ENCODE measurements at places on chromosomes 4 and X.
A peak's percentile ranks its signal among the peaks of the same experiment; 100 is the strongest.

DNA sequence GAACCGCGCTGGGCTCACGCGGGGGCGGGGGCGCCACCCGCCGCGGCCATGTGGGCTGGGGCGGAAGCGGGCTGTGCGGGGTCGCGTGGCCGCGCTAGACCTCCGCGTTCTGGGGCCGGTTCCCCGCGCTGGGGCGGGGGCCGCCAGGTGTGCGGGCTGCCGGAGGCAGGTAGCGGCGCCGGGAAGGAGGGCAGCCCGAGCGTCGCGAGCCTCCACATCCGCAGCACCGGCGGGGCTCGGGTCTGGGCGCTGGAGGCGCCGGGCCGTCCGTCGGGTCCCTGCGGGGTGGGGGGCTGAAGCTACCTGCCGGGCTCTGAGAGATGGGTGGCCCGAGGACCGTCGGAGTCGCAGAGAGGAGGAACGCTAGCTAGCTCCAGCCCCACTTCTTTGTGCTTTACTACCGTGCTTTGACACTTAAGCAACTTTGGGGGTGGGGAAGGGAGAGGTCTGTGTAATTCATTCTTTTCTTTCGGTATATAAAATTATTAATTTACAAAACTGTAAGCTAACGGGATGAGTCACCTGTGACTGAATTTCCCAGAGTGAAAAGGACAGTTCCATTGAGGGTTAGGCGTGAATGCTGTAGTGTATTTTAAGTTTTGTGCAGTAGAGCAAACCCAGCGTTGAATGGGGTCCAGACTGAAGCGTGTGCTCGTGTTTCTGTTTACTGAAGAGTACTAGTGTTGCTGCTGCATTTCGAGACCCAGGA, 689 bp downstream of the METAP1 start:
- peak; percentile 15 for DNase-seq

GRCh38 chrX:117407449-117408150, 709.0 kb downstream of the KLHL13 start:
- peak; percentile 6 for DNase-seq

- DNase-seq = no peak
Observed at GRCh38 chrX:19195243-19195610, 73.0 kb upstream of the ADGRG2 start.

DNA sequence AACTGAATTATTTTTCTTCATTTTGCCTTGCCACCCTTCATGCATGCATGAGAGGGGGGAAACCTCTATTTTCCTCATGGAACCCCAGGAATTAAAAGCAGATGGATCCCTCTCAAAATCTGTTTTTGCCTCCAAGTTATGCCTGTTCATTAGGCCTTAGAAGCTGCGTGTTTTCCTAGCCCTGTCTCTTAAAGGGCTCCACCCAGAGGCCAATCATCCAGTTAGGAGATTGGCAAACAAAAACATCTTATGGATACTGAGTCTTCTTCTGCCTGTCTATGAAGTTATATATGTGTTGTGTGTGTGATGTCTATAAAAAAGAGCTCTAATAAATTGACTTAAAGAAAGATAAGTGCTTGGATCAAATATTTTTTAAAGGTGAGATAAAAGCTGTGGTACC, 142.9 kb downstream of the ANAPC10 start:
- DNase-seq = no peak

- peak; percentile 59 for DNase-seq
Observed at GRCh38 chr4:176436293-176436973, 116.7 kb downstream of the SPCS3 start.

- no peak for DNase-seq
Observed at GRCh38 chrX:74018253-74018652, 285.7 kb upstream of the ZCCHC13 start.

DNA sequence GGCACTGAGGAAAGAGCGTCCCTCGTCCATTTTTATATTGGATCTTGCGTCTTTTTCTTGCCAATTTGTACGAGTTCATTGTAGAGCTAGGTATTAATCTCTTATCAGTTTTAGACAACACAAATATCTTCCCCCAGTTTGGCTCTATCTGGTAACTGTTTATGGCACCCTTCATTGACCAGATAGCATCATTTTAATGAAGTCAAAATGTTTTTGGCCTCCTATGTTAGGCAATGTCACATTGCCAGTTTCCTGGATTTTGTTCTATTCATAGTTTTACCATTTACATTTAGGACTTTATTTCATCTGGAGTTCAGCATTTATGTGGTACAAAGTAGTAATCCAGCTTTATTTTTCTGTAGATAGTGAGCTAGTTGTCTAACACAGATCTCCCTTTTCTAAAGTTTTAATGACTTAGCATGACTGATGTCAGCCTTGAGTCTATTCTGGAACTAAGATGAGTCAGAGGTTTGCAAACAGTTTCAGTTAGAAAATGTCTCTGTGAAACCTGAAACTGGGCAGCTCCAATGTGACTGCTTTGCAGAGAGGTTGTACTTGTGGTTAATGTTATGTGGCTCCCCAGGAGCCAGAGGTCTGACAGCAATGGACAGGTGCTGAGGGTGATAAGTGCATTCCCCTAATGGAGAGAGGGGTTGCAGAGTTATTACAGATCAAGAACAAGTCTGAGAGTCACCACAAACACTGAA, 5.3 kb upstream of the STBD1 start:
- peak; percentile 69 for DNase-seq

GRCh38 chr4:36209941-36210649, 34.2 kb downstream of the ARAP2 start:
- DNase-seq = no peak

DNA sequence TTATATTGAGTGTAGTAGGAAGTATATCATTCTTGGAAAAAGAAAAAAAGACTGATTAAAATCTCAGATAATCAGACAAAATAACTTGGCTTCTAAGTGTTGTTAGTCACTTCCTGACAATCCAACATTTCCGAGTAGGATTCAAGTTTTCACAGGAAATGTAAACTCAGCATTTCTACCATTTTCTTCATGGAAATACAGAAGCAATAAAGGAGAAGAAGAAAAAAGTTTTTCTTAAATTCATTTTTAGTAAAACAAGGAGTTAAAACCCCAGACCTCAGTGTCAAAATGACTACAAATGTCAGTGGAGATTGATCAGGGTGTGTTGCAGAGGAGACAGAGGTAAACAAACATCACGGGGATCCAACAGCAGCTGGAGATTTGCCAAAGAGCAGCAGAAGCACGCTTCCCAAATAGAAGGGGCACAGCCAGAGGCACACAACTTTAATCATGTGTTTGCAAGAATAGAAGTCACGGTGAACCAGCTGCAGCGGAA, 129.3 kb upstream of the FAM9B start:
- DNase-seq = no peak

DNA sequence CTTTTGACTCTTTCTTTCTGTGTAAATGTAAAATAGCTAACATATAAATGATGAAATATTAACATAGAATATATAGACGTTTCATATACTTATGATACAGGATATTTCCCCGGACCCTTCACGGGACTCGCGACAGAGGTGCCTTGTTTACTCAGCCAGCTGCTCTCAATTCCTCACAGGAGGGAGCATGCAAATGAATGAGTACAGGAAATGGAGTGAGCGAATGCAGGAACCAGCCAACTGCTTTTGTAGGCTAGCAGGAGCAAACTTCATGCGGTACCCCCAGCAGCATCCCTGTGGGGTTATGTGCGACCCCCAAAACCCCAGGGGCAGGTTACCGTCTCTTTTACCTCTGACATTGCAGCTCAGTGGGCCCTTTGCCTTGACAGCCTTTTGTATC, 110.3 kb upstream of the PDHA2 start:
- DNase-seq = no peak

- no peak for DNase-seq
Observed at GRCh38 chr4:40240040-40240653, 43.3 kb downstream of the RHOH start.

GRCh38 chr4:110172972-110173371, 25.4 kb downstream of the ELOVL6 start:
- no peak for DNase-seq

- no peak for DNase-seq
Observed at GRCh38 chr4:83782591-83782990, 246.7 kb downstream of the GPAT3 start.

DNA sequence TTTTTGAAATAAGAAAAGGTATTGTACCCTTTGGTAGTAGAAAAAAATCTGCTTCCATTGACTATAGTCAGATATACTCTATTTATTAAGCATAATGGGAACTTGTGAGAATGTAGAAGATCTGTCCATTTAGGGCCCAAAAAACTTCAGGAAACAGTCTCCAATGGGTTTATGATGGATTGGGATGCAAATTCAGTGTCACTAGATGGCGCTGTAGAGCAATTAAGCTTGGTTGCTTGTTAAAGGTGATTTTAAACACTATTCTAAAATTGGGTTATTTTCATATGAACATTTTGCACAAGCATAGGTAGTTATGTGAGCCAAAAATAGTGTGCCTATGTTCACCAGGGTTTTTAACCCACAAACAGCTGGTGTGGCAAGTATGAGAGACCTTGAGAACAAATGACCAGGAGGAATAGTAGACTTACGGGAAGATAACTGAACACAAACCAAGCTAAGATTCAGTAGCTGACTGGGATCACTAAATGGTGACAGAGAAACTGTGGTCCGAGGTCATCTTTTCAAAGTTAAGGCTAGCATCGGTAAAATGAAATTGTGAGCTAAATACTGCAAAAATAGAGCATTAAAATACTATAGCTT, 80.3 kb upstream of the LSM6 start:
- DNase-seq = peak; percentile 53

DNA sequence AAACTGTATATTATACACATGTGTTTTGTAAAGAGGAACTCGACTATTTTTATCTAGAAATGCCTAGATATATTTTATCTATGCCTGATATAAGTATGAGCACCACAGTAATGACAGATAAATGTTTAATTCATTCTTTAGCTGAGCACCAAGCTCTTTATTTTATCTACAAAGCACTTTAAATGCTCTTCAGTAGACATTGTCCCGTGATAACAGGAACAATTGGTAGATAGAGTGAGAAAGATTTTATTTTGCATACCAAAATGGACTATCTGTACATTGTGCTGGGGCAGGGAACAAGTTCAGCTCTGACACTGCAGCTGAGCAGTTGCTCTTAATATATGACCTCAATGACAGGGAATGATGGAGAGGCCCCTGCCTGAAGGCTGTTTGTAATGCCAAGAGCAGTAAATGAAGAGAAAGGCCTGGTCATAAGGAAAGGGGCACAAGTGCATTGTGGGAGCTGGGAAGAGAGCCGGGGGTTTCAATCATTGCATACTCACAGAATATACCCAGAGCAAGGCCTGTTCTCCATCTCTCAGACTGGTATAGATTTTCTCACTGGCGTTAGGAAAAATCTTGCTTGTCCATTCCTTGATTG, 57.3 kb downstream of the SEPTIN11 start:
- no peak for DNase-seq

GRCh38 chrX:71930298-71930697, 19.7 kb downstream of the NHSL2 start:
- DNase-seq = peak; percentile 1

DNA sequence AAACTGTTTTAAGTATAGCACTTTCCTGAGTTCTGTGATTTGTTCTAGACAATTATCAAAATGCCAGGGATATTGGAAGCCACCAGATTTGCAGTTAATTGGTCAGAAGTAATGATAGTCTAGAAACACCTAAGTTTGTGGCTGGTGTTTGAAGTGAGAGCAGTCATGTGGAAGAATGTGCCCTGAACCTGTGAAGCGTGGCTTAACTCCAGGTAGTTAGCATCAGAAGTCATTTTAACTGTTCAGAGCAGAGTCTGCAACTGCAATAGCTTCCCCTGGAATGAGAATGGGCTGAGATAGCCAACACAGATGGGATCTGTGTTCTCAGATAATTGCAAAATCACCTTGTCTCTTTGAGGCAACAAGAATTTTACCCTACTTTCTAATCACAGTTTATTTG, 255.1 kb upstream of the GK2 start:
- no peak for DNase-seq

DNA sequence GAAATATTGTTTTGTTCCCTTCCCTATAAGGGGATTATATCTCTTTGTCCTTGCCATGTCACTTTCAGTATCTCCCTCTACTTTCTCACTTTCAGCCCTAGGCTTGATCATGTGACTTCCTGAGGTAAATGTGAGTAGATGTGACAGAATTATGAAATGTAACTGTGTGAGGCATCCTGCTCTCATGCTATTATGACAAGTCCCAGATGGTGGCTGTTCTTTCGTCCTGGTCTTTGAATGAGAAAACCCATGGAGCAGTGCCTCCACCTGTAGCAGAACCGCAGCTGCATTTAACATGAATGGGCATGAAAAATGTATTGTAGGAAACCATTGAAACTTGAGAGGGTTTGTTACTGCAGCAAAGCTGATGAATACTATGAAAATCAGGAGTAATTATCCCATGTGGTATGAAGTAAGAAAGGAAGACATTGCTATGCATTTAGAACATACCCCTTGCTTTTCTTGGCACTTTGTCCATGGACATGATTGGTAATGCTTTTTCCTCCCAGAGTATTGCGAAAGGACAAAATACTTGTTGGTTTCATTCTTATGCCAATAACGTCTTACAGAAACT, 202.2 kb upstream of the GPRIN3 start:
- peak; percentile 97 for DNase-seq

- no peak for DNase-seq
Observed at GRCh38 chrX:72498782-72499181, 73.9 kb downstream of the HDAC8 start.

DNA sequence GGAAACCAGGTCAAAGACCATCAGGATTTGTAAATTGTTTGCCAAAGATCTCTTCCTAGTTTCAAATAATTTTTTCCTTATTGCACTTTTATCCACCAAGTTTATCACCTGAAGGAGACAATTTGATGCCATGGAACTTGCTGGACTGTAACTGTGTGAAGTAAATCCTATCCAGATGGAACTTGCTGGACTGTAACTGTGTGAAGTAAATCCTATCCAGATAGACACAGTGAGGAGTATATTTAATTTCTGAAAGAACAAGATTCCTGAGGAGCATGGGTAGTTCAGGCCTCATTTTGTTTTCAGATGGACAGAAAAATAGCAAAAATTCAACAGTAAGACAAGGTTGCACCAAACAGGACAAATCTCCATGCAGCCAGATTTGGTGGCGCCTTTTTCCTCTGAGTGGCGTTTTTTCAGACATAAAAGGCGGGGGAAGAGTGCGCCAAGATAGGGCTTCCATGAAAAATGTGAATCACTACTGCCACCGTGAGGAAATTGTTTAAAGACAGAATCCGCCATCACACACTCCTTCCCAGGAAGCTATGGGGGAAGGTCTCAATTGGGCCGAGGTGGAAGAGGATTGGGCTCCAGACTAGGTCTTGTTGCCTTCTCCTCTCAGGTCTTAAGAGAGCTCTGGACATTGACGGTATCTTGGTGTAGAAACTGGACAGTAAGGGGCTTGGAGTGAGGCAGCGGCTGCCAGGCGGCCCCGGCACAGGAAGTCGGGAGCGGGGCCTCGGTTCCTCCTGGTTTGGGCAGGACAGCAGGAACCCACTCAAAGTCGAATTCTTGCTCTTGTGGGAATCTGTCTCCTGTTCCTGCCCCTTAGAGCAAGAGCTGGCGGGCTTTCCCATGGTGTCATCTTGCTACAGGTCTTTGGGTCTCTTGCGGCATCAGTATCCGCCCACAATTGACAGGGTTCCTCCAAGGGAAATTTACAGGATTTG, 234.7 kb downstream of the OR13H1 start:
- no peak for DNase-seq

DNA sequence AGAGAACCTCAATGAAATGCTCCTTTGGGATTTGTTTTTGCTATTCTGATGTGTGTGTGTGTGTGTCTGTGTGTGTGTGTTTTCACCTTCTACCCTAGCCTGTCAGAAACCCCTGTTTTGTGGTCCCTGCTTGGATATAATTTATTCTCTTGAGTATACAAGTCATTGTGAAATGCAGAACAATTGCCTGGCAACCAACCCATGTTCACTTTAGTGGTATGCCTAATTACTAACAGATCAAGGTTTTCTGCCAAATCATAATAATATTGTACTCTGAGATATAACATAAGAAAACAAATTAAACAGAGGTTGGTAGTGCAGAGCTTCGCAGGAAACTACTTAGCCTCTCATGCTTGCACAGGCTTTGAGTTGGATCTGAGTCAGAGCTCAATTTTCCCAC, 7.0 kb upstream of the TET2 start:
- DNase-seq = peak; percentile 79

Data from fibroblast of gingiva (primary cell).